ENCODE measurements at places on chromosomes 5 and 9. TPM values are rescaled to one million over a fixed set of nuclear protein-coding genes. Genes with fewer than 3 reads are reported as not detected.

DNA sequence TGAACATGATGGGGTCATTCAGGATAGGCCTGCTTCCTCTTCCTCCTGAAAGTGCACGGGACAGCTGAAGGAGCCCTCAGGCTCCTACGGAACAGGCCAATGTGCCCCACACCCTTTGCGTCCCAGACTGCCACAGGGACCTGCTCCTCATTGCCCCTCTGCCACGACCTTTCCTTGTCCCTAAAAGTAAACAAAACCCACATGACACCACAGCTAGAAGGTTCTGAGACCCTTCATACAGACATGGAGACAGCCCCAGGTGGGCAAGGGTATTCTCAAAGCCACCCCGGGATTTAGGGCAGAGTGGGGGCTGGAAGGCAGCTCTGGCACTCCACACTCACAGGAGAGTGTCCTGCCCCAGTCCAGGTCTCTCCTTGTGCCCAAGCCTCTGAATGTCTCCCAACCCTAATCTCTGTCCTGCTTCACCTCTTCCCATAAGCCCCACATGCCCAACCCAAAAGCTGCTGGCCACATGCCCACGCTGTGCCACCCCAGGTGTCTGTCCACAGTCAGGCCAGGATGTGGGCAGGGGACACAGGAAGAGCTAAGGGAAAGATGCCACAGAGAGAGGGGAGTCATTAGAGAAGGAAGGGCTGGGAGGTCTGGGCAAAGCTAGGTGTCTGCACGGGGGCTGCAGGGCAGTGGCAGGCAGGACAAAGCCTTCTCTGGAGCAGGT, 800 bp downstream of the AMBP start:
- DNase-seq, result no peak

GRCh38 chr5:135223404-135223803, 175.6 kb downstream of the MACROH2A1 start:
- DNase-seq, result no peak

- DNase-seq, result no peak
These were observed 108.5 kb downstream of the FEM1C start for GRCh38 chr5:115435778-115436712.

- DNase-seq, result no peak
These were observed 7.8 kb downstream of the RAPGEF1 start for GRCh38 chr9:131732061-131732526.

- no peak for DNase-seq
These were observed 136.4 kb upstream of the TAS2R1 start for GRCh38 chr5:9766581-9766980.

NXNL2 gene
- total RNA-seq, result not detected
